Activated effector memory CD4-positive, alpha-beta T cell treated with Interleukin-2 at 50 U/mL for 16 hours (primary cell): ENCODE measurements at places on chromosomes 5 and 9.

DNA sequence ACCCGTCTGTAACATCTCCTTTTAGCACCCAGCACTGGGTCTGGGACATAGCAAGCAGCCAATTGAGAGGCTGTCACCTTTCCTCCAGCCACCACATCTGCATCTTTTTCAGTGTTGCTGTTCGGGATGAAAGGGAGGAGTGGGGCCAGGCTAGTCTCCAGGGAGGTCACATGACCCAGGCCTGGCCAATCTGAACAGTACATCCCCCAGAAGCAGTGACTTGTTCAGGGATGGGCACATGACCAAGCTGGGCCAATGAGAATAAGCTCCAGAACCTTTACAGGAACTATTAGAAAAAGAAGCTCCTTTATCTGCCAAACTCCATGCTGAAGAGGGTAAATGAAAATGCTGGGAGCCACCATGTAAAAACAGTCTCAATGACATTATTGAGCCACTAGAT, 359.0 kb downstream of the SLIT3 start:
- DNase-seq = no peak

GRCh38 chr9:71333321-71333720, 211.9 kb upstream of the TRPM3 start:
- no peak for DNase-seq

GRCh38 chr5:40826489-40827187, 8.4 kb downstream of the RPL37 start:
- DNase-seq = no peak

DNA sequence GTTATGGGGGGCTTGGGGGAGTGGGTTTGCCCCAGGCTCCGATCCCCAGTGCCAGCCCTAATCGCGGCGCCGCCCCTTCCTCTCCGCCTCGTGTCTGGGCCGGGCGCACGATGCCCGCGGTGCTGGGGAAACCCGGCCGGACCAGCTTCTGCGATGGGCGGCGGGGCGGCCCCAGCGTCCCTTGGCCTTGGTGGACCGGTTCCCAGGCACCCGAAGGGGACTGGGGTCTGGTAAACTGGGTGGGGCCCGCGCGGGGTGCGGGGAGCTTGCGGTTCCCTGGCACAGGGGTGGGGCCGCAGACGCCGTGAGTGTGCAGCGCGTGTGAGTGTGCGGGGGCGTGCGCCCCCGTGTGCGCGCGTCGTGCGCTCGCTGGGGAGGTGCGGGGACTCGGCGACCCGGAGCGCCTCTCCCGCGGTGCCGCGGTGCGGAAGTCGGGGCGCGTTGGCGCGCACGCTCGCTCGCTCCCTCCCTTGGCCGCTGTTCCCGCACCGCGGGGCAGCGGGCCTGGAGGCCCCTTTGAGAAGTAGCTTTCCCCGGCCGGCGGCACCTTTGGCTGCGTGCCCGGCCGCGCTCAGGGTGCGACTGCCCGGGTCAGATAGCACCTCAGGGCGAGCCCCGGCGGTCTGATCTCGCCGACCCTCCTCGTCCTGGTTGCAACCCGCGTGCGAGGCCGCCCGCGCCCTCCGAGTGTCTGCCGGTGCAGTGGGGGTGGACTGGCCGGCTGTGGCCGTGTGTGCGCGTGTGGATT, 568 bp downstream of the MACIR start:
- DNase-seq = peak; percentile 51

DNA sequence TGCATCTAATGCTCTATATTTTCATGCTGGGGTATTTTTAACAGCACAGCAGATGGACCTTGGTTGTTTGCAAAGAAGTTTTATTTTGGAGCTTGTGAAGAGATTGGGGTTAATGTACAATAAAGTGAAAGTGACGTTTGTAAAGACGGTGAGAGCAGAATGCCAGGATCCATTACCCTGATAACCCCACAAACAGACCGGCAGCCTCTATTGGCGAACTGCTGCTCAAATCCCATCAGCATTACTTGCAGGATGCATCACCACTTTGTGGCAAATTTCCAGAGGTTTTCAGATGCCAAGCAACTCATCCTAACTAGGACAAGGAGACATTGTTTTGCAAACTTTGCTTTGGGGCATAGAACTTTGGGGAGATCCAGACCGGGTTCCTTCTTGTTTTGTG, 383.3 kb upstream of the ZNF462 start:
- DNase-seq = no peak

GRCh38 chr9:70438341-70438928, 24.0 kb upstream of the KLF9 start:
- no peak for DNase-seq

- DNase-seq = no peak
These were observed 125.6 kb upstream of the LPAR1 start for GRCh38 chr9:111163716-111164389.

DNA sequence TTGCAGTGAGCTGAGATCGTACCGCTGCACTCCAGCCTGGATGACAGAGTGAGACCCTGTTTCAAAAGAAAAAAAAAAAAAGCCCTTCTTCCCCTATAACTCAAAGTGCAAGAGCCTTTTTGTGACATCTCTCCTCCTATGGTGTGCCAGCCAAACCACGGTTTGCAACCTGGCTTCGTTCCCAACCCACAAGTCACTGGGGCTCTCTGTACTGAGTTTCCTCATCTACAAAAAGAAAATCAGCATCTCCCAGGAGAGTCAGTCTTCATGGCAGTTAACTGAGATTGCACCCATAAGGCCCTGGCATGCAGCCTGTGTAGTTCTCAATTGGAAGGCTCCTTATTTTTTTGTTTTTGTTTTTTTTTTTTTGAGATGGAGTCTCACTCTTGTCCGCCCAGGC, 14.8 kb downstream of the ODF2 start:
- no peak for DNase-seq

GRCh38 chr9:127549218-127549617, 62.9 kb upstream of the STXBP1 start:
- no peak for DNase-seq

- DNase-seq = no peak
These were observed 14.2 kb downstream of the RFX3 start for GRCh38 chr9:3511551-3511950.

DNA sequence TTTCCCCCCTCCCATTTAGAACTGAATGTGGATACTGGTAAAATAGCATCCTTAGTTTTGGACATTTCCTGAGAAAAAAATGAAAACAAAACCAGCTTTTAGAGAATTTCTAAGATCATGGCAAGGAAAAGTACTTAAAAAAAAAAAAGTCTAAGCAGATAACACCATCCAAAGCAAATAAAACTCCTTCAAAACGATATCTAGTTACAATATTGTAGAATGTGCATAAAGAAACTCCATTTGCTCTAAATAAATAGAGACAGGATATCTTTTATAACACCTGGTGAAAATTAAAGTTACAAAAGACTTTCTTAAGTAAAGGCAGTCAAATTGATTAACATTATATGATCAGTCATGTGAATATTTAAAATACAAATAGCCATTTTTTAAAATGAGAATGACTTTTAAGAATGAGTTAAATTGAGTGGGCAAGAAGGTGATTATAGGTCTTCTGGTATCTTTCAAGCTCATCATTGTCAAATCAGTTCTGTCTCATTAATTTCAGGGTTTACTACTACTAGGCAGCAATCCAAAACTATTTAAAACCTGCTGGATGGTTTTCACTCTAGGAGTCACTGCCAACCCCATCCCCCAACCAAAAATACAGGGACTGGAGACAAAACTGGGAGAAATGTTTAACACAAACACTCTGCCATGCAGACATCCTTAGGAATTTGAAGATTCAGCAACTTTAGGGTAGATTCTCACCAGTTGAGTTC, 382.6 kb downstream of the ADGRV1 start:
- DNase-seq = no peak

- no peak for DNase-seq
These were observed 29.0 kb downstream of the PSAT1 start for GRCh38 chr9:78325846-78326360.

- DNase-seq = no peak
These were observed 15.5 kb downstream of the ATOX1 start for GRCh38 chr5:151742870-151743294.

- DNase-seq = no peak
These were observed 53.4 kb downstream of the ROR2 start for GRCh38 chr9:91896513-91897121.

DNA sequence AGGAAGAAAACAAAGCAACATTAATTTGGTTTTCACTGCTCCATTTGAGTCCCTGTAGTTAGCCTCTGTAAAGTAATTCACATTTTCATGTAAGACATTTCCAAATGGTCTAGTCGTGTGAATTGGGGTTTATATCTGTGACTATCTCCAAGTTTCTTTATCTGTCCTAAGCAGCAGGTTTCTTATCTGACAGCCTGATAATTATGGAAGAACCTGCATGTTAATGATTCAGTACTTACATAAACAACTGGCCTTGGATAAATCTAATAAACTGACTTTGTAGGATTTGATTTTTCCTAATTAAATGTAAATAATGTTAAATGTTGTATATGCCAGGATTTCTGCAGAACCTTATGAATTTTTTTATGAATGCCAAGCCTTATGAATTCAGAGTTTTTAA, 964.9 kb downstream of the NR2F1-AS1 start:
- DNase-seq = no peak

DNA sequence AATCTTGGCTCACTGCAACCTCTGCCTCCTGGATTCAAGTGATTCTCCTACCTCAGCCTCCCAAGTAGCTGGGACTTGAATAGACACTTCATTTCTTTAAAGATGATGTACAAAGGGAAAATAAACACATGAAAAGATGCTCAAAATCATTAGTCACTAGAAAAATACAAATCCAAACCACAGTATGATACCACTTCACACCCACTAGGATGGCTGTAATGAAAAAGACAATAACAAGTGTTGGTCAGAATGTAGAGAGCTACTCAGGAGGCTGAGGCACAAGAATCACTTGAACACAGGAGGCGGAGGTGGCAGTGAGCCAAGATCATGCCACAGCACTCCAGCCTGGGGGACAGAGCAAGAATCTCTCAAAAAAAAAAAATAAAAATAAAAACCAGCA, 13.0 kb downstream of the F2RL2 start:
- no peak for DNase-seq

- DNase-seq = no peak
These were observed 2.6 kb upstream of the ENC1 start for GRCh38 chr5:74643111-74643562.

GRCh38 chr5:16902846-16903245, 33.2 kb downstream of the MYO10 start:
- DNase-seq = no peak

- DNase-seq = no peak
These were observed 38.4 kb downstream of the TLE4 start for GRCh38 chr9:79610019-79610631.

DNA sequence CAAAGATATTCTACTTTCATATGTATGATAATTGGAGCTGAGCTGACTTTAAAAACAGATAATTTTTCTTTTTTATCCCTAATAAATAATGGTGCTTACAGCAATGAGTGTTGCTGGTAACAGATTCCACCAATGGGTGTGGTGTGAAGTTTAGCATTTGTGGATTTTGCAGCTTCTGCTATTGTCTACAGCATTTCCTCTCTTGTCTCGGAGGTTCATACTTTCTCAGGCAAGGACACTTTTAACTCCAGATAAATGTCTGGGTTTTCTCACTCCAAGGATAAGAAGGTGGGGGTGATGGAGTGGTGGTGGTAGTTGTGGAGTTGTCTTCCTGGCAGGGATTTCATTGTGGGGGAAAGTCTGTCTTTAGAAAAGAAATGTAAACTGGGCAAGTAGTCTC, 120.0 kb upstream of the CDKN2B start:
- DNase-seq = no peak

DNA sequence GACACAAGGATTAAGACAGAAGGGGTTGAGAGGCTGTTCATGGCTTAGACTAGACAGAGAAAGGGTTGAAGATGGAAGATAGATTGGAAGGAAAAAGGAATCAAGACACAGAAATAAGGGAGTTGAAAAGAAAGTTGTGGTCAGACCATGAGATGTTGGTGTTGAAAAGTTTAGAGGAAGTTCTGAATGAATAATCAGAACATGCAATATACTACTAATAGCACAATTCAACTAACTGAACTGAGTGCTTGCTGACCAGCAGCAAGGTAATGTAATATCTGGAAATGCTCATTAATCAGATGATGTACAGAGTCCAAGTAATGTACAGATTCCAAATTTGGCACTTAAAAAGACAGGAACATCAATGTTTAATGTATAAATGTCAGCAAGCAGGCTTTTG, 10.6 kb upstream of the NNT start:
- no peak for DNase-seq

DNA sequence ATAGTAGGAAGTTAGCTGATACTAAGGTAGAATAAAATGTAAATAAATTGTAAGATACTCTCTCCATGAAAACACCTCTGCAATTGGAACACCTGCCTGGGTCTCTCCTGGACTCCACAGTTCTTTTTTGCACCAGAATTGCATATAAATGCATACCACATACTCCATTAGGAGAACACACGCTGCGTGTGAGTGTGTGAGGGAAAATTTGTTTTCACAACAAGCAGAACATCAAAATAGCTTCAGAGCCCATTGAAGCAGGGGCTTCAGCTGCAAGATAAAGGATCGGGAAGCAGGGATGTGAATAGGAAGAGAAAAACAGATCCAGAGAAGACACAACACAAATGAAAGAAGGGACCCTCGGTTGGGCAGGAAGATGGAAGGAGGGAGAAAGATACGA, 389.8 kb upstream of the BRINP1 start:
- no peak for DNase-seq

DNA sequence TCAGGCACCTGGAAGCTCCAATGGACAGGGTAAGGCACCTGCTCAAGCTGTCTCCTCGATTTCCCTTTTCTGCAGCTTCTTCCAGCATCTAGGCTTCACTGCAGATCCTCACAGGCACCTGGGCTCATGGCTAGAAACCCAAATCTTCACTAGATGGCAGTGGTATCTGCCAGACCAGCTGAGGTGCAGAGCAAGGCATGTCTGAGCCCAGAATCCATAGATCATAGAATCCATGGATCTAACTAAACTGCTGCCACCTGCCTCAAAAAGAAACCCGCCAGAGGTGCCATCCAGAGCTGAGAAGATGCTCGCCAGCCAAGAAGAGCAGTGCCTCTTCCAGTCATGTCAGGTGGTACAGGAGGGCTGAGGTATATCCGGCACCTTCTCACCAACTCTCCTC, 6.9 kb downstream of the SHC3 start:
- no peak for DNase-seq

DNA sequence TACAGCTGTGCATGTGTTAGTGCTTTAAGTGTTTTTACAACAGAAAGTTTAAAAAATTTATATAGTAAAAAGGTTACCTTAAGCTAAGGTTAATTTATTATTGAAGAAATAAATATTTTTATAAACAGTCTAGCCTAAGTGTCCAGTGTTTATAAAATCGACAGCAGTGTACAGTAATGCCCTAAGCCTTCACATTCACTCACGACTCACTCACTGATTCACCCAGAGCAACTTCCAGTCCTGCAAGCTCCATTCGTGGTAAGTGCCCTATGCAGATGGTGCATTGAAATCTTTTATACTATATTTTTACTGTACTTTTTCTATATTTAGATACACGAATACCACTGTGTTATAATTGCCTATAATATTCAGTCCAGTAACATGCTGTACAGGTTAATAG, 159.1 kb downstream of the ROR2 start:
- DNase-seq = no peak

DNA sequence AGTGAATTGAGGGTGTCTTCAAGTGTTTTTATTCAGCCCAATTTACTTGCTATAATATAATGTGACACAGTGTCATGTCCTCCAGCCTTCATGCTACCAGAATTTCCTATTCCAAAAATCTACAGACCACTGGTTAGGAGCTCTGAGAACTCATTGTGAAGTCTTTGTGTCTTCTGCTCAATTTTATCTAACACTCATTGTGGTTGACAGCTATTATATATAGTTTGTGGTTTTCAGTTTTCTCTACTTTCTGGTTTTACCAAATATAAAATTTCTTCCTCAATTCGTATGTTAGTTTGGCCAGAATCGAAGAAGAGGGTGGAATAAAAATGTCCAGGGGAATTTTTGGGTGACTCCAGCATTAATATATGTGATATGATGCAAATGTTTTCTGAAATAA, 509.3 kb upstream of the NUDT12 start:
- no peak for DNase-seq

- peak; percentile 29 for DNase-seq
These were observed at the start of gene GLRA1 for GRCh38 chr5:151924564-151925301. GLRA1 (minus strand) TSS chr5:151924851; CDS start chr5:151924549, 302 bp downstream.
